ENCODE measurements at places on chromosomes 3 and 15.
A peak's percentile ranks its signal among the peaks of the same experiment; 100 is the strongest.

- no peak for DNase-seq
These were observed 33.7 kb downstream of the FBLN2 start for GRCh38 chr3:13582366-13583250.

DNA sequence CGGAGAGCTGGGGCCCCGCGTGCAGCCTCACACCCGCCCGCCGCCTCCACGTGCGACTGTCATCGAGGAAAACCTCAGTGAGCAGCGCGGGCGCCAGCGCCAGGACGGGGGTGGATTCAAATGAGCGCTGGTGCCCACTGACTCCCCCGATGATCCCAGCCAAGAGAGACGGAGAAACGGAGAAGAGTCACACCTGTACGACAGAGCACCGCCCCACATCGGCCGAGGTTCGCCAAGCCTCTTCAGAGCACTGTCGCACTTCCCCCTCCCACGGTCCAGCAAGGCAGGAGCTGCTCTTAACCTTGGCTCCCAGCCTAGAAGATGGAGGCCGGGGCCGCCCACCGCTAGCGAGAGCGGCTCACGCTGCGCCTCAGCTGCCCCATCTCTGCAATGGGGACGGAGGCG, 130.9 kb upstream of the IQSEC1 start:
- no peak for DNase-seq

DNA sequence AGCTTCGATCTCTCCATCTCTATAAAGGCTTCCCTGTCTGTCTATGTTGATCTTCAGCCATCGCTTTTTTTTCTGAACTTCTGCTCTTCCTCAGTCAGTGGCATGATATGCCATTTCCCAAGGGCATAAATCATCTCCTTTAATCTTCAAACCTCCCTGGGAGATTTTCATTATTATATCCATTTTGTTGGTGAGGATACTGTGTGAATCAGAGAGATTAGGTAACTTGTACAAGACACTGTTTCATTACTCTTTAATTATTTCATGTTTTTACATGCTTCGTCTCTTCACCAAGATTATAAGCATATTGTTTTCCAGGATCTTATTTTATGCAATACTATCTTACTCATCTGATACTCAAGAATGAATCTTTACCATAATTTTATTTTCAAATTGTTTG, 124.8 kb upstream of the ATP11B start:
- DNase-seq, result no peak

DNA sequence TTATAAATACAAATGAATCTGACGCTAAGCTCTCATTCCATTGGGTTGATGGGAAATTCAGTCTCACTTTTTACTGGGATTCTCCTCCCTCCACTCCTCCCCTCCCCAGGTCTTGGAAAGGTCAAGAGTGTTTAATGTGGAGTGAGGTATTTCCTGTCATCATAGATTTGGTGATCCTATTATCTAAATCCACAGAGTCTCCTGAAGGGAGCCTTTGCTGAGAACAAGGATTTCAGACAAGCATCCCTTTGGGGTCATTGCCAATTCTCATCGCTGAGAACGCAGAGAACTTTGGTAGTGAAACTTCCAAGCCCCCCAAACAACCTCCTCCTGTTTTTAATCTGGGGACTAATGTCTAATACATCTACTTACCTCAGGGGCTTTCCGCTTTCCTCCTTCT, 297.9 kb downstream of the OTOL1 start:
- DNase-seq, result no peak

- peak; percentile 41 for DNase-seq
These were observed 235.0 kb upstream of the KBTBD8 start for GRCh38 chr3:66762916-66763693.

DNA sequence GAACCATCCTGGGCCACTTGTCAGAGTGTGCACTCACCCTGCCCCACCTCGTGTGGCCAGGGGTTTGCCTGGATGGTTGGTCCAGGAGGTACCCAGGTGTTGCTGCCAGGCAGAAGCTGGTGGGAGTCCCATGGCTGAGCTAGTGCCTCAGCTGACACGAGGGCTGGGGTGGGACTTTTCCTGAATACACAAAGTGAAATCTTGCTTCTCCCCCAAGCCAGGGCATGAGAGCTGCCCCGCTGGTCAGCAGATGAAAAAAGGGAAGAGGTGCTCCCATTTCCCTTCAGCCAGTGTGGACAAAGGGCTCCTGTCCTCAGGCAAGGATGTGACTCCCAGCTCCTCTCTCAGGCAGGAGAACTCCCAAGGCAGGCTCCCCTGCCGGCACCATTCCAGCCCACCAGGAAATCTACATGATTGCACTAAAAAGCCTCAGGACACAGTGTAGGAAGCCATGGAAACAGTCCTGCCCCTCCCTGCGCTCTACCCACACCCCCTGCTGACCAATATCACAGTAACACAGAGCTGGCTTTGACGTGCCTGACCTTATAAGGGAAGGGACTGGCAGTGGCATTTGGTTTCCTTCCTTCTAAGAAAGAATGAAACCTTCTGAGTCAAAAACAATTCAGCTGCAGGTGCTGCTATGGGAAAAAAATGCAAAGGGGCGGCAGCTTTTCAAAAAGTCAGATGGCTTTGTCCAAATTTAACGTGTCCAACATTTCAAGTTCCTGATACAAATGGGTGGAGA, 33.9 kb downstream of the MYO5C start:
- DNase-seq, result peak; percentile 53

- no peak for DNase-seq
These were observed 330.4 kb downstream of the FOXP1 start for GRCh38 chr3:71253169-71253568.

Measured in stromal cell of bone marrow (primary cell).